ENCODE measurements at places on chromosomes 1 and 21.

GRCh38 chr1:30695439-30695841 is 27.9 kb downstream of the MATN1 start:
- DNase-seq, result no peak

- DNase-seq, result no peak
Observed at GRCh38 chr1:89938171-89939055, 56.5 kb upstream of the ZNF326 start.

DNA sequence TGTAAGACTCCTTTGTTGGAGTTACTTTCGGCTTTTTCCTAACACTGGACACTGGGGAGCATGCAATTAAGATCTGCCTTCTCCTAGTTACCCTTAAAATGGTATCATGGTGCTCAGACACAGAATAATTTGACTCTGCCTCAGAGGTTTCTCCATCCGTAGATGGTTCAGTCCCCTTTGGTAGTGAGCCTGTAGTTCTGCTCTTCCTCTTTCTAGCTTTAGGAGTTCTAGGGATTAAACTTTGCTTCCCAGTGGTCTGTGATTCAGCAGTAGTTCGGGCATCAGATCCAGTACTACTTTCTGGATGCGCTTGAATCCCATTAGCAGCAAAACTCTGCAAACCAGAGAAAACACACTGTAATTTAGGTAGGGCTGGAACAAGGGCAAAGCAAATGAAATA is 1.5 kb downstream of the DNTTIP2 start:
- no peak for DNase-seq

- DNase-seq, result no peak
Observed at GRCh38 chr1:153933955-153934354, 11.2 kb upstream of the GATAD2B start.

DNA sequence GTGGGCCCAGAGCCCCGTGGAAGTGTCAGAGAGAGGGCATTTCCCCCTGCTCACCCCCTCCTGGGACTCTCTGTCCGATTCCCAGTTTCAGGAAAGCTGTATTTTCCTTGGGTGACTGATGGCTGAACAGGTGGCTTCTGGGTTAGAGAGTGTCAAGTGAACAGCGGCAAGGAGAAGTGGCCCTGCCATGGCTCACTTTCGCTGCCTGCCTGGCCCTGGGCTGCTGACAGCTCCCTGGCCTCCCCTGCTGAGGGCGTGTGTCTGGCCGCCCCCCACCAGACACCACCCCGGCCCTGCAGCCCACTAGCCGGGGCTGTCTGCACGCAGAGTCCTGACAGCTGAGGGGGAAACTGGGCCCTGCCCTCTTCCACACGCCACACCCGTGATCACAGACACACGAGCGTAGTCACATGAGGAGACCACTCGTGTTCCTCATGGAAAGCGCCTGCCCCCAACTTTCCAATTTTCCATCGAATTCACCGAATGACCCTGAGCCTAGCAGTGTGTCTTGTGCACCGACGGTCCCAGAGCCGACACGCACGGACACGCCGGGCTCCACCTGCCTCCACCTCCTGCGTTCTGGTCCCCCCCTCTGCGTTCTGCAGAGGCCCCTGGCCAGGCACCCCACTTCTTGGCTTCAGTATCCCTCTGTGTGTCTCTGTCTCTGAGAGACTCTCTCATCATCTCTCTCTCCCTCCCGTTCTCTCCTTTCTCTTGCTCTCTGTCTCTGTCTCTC is 60.6 kb upstream of the CASZ1 start:
- no peak for DNase-seq

- DNase-seq, result no peak
Observed at GRCh38 chr1:21383785-21384401, 56.0 kb upstream of the NBPF3 start.

DNA sequence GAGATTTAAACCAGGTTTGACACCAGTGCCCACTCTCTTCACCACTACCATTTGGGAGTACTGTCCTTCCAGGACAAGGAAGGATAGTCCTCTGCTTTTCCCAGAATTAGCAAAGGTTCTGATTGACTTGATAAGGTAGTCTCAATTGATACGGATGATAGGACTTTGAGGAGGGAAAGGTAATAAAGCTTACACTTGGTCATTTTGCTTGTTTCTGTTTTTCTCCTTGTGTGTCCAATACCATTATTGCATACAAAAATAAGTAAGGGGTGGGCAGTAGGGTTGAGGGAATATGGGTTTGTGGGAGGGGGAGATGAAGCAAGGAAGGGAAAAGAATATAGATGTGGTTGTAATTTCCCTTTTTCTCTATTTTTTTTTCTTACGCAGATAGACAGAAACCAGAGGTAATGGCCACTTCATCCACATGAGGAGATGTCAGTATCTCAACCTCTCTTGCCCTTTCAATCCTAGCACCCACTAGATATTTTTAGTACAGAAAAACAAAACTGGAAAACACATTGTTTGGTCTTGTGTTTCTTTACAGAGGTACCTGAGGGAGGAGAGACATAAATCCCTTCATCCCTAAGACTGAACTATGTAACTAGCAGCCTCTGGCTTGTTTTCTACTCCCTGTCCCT is 2.6 kb downstream of the C1orf56 start:
- no peak for DNase-seq

GRCh38 chr1:178932552-178932906 is 61.7 kb upstream of the ANGPTL1 start:
- no peak for DNase-seq

GRCh38 chr21:43866659-43867331 is 1.8 kb downstream of the AGPAT3 start:
- DNase-seq, result no peak

DNA sequence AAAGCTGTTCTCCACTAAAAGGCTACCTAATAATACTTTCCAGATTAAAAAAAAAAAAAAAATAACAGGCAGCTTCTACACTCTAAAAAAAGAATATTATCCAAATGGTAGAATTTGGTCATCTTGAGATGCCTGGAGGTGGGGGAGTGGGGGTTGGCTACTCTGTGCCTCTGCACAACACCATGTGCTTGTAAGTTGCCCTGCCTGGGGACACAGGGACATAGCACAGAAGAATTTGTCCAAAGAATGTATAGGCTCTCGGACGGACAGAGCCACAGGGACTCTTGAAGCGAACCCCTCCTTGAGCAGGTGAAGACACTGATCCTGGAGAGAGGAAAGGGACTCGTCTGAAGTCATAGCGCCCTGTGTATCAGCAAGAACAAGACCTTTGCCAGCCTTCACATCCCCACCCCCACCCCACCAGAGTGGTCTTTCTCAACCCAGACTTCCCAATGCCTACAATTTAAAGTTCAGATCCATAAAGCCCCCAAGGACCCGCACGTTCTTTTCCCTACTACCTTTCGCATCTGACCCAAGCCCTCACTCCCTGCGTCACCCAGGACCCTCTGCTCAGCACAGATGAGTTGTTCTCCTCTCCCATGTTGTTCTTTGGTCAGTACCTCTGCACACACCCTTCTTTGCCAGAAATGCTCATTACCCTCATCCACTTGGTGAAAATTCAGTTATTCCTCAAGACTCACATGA is 72.6 kb downstream of the LGR6 start:
- DNase-seq, result no peak

- DNase-seq, result no peak
Observed at GRCh38 chr21:36193200-36193599, 36.6 kb downstream of the DOP1B start.

DNA sequence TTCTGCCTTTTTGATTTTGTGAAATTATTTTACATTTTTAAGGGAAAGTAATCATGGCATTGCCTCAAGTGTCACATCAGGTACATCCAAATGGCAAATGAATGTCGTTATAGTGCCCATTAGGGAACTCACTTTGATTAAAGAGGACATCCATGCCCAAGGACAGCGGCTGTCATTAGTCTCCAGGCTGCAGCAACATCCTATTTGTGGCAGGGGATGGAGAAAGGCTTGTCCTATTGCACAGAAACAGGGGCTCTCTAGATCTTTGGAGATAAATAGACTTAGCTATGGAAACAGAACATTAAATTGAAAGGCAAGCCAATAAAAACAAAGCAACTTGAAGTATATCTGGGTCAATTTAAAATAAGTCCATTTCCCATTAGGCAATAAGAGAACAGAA is 439.3 kb downstream of the NEGR1 start:
- DNase-seq, result no peak

GRCh38 chr1:207815913-207816291 is 64.0 kb downstream of the CD46 start:
- no peak for DNase-seq

- no peak for DNase-seq
Observed at GRCh38 chr1:117675907-117676430, 70.1 kb downstream of the TENT5C start.

GRCh38 chr1:33070628-33071027 is 10.3 kb upstream of the AZIN2 start:
- no peak for DNase-seq

Measured in right atrium auricular region (tissue), 2 donors.